Stimulated activated CD4-positive, alpha-beta T cell treated with anti-CD3 and anti-CD28 coated beads, Interleukin-2, amount 100 ng/mL, for 24 hours (primary cell): ENCODE measurements at places on chromosomes 5 and 9.

GRCh38 chr9:21160178-21160577 lies 6.3 kb downstream of the IFNA21 start:
- peak; percentile 7 for DNase-seq

DNA sequence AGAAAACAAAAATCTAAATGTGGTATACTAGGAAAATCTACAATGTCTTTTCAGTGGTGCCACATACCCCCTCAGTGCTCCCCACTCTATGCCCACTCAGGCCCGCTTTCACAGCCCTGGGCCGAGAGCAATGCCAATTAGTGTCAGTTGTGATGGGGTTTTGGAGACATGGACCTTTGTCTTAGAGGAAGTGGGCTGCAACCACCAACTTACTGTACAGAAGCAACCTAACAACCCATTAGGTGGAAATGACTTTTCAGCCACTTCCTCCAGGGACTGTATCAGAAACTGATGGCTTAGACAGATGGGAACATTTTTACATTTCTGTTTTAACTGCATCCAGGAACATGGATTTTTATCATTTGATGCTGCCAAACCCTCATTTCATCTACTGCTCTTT lies 268.0 kb downstream of the BNC2 start:
- no peak for DNase-seq

- no peak for DNase-seq
Measured at GRCh38 chr9:28073270-28073669, 500.0 kb upstream of the C9orf72 start.

DNA sequence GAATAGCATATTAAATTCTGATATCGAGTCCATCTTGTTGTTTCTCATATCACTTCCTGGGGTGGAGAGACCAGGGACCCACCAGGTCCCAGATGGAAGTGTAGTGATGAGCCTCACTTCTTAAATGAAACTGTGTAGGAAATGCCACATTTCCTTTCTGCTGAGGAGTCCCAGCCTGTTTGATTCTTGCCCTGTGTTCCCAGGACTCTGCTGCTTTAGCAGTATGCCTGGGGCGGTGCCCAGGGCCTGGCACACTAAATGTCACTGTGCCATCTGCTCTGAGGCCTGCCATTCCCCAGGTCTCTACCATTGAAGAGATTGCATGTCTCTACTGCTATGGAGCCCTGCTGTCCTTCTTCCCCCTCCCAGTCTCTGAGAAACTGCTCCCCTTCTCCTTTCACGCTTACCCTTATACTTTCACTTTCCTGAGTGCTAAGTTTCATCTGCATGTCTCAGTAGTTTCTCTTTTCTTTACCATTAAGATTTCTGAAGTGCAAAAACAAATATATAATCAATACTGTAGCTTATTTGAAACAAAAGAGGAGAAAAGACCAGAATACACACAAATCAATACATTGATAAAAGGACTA lies 260.4 kb downstream of the GABRB2 start:
- no peak for DNase-seq

- no peak for DNase-seq
Measured at GRCh38 chr9:14423815-14424261, 109.9 kb upstream of the NFIB start.

DNA sequence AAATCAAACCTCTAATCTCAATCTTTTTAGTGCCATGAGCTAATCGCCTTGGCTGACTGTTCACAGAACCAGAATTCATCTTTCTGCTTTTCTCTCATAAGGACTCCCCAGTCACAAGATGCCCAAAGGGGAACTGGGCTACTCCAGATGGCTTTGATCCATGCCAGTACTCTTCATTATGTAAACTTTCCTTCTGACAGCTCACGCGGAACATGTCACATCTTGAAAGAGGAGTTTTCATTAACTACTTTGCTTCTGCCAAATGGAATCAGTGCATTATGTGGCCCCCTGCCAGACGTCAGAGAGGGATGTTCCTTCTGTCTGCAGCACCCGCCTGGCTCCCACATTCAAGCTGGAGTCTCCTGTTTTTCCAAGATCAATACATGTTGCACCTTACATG lies 142.1 kb upstream of the NMUR2 start:
- no peak for DNase-seq
